ENCODE measurements at places on chromosomes 12 and 14.
A peak's percentile ranks its signal among the peaks of the same experiment; 100 is the strongest.

GRCh38 chr12:110744601-110745264 is 2.0 kb upstream of the PPP1CC start:
- DNase-seq, result no peak

DNA sequence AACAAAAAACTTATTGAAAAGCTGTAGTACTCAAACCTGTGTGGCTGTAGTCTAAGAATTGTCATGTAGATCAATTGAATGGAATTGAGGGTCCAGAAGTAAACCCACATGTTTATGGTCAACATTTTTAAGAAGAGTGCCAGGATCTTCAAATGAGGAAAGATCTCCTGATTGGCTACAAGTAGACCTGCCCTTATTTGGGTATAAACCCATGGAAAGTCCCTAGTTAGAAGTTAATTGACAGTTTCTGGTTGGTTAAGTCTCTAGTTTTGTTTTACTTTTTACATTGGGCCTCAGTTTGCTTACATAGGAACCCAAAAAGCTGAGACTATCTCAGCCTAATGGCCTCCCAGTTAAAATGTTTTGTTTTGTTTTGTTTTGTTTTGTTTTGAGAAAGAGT is 91.9 kb upstream of the RESF1 start:
- no peak for DNase-seq

DNA sequence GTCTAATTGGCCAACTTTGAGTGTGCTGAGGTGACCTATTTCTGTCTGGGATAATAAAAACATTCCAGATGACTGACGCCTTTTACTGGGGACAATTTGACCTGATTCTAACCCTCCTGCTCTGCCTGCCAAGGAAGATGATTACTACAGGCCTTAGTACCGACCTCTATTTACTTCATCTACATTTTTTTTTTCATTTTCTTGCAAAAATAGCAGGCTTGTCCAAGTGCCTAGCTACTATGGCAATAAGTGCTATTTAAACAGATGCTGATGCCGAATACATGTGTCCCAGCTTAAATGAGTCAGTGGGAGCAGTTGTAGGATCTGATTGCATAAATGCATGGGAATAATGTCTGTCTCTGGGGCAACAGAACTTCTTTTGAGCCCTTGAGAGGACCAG is 254.3 kb downstream of the RGS6 start:
- DNase-seq, result no peak

GRCh38 chr12:97283297-97283696 is 179.3 kb upstream of the RMST start:
- no peak for DNase-seq

GRCh38 chr14:103562179-103562428 is 353 bp downstream of the BAG5 start:
- DNase-seq, result peak; percentile 27

- DNase-seq, result peak; percentile 99
Measured at GRCh38 chr14:91149462-91149861, 35.6 kb downstream of the DGLUCY start.

- DNase-seq, result peak; percentile 54
Measured at GRCh38 chr12:95574799-95575452, 23.6 kb upstream of the USP44 start.

- DNase-seq, result no peak
Measured at GRCh38 chr14:91899213-91899612, 31.9 kb upstream of the TC2N start.

DNA sequence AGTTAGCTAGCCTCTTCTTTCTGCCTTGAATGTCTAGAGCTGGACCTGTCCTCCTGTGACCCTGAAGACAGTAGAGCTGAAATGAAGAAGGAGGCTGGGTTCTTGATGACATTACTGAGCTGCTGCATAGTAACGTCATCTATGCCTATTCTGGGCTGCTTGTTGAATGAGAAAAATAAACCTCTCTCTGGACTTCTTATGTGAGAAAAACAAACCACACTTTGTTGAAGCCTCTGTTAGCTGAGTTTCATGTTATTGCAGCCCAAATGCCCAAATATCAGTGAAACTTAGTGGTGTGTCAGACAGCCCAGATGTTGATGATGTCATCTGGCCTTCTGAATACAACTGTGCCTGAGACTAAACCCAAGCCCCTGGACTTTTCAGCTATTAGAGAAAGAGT is 67.0 kb upstream of the MAX start:
- peak; percentile 67 for DNase-seq

GRCh38 chr12:2853626-2854025 is 3.2 kb downstream of the TEX52 start:
- peak; percentile 81 for DNase-seq

GRCh38 chr14:55816225-55816624 is 236.2 kb downstream of the KTN1 start:
- DNase-seq, result no peak

DNA sequence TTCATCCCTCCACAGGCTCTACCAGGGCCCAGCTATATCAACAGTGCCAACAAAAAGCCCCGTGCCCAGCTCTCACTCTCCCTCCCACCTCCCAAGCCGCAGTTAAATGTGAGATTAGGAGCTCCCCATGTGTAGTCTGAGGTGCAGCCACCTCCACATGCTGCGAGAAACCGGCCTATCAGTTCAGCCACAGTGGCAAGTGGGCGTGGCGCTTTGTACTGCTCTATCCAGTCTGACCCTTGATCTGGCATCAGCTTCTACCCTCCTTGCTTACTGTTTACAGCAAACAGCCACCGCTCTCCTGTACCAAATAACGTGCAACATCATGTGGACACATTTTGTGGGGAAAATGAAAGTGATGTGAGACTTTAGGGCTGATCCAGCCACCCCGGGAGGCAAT is 1.7 kb downstream of the PLEK2 start:
- DNase-seq, result no peak

DNA sequence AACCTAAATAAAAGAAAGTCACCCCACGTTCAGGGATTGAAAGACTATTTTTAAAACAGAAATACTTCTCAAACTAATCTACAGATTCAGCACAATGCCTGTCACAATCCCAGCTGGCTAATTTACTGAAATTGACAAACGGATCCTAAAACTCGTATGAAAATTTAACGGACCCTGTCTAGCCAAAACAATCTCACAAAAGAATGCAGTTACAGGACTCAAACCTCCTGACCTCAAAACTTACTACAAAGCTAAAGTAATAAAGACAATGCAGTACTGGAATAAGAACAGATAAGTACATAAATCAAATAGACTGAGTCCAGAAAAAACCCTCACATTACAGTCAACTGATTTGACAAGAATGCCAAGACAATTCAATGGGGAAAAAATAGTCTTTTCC is 48.8 kb downstream of the IPO8 start:
- DNase-seq, result peak; percentile 2

DNA sequence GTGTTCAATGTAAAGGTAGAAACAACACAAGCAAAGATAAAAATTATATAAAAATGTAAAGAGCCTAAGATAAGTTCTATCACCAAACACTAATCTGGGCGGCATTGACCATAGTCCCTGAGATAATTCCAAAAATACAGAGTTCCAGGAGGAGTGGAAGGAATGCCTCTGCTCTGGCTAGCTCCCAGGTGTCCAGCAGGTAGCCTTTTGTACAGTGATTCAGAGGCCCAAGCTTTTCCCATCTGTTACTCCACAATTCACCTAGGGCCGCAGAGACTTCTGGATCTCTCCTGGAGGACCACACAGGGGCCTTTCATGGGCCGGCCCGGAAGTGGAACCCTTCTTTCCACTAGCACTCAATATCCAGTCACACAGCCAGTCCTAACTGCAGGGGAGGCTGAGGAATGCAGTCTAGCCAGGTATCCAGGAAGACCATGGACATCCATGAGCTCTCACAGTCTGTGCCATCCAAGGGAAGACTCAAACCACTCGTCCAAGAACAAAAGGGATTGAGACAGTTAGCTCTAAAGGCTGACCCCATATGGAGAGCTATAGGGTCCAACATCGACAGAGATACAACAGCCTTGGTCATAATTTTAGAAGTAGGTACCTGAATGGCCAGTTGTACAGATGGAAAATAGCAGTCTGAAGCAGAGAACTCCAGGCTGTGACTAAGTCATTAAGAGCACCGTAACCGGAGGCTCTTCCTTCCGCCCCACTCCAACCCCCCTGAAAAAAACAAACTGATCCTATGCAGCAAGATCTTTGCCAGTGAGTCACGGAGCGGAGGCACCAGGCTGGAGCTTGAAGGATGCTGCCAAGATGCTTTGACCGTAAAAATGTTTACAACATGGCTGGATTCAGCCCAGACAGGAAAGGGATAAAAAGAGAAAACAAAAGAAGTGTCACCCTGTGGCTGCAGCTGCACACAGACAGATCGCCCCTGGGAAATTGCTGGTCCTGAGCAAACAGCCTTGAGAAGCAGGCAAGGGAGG is 204.8 kb downstream of the NUAK1 start:
- DNase-seq, result peak; percentile 97

- DNase-seq, result no peak
Measured at GRCh38 chr14:32167907-32168306, 33.9 kb upstream of the RNU6-7 start.

DNA sequence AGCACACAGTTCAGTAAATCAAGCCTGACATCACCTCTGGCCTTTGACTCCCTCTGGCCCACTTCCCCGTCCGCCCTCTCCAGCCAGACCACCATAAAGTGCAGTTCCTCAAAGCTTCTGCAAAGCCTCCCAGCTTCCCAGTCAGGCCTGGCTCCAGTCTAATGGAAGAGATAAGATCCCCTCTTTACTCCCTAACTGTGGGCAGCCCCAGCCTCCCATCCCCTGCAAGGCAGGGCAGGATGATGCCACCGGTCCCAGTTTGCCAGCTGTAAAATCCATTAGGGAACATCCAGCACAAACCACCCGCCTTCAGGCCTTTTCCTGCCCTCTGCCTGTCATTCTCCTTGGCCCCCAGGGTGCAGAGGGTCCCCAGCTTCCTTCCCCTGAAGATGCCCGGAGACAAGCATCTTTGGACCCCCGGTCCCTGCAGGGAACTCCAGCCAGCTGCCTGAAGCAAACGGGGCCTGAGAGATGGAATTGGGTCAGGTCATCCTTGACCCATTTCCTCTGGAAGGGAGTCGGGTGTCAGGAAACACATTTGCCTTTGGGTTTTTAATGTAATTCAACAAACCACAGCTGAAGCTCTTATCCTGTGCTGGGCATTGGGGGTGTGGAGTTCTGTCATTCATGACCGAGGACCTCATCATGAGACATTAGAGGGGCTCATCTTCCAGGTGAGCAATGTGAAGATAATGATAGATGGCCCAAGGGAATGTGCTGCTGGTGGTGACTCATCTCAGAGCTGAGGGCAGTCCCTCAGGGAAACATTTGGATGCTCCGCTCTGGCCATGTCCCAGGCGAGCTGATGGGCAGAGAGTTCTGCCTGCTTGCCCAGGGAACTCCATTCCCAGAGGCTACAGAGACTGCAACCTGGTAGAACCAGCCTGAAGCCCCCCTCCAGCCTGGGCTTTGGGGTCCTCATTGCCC is 93.8 kb upstream of the CLMN start:
- DNase-seq, result peak; percentile 17

DNA sequence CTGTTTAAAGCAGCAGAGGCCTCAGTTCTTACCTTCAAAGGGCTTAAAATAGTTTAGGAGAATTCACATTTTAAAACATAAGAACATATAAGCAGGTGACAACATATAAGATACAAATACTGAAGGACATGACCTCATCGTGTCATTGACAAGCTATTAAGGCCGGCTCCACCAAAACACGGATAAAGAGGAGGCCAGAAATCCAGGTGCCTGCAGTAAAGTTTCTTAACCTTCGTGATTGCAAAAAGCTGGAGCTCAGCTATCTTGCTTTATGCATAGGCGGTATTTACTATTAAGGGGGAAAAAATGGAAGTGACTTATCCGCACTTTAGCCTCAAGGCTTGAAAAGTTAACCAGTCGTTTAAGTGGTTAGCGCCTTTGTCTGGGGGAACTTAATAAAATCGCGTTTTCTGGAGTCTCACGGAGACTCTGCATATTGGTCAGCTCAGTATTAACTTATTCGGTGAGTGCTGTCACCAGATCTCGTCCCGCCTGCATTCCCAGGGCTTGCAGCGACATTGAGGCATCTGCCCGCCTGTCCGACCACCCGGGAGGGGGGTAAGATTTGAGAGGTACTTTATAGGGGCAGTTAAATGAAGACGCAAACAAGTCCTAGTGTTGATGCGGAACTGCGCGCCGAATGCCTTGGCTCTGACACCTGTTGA is 1.1 kb upstream of the SP1 start:
- DNase-seq, result no peak

DNA sequence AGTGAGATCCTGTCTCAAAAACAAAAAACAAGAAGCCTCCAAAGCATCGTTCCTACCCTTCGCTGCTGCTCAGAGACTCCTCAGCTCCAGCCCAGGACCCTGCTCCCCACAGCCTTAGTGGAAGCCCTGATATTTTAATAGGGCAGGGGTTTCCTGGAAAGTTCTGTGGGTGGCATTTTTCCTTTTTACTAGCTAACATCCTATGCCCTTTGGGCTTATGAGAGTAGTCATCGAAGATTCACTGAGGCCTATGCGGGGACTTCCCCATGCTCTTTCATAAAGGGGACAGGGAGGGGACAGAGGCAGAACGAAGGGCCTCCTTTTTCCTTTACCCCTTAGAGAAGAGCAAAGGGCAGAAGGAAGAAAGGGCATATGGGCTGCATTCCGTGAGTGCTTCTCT is 8.3 kb downstream of the LAG3 start:
- DNase-seq, result no peak

DNA sequence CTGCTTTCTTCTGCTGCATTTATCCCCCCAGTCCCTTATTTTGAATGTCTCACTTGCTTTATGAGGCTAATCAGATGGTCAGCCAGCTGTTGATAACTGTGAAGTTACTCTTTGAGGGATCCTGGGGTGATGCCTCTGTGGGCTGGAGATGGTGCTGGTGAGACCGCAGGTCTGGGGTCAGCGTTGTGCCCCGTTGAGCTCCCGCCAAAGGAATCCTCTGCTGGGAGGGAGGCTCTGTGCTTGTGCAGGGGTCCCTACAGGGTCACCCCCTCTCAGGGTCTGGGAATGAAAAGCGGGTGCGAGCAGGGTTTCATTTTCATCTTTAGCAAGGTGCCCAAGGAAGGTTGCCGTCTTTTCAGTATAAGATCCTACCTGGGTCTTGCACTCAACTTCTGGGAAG is 161.2 kb upstream of the RTL1 start:
- DNase-seq, result no peak

- DNase-seq, result no peak
Measured at GRCh38 chr12:9240776-9241175, 32.6 kb upstream of the PZP start.

- peak; percentile 68 for DNase-seq
Measured at GRCh38 chr14:57486767-57487379, 6.8 kb downstream of the CCDC198 start.

DNA sequence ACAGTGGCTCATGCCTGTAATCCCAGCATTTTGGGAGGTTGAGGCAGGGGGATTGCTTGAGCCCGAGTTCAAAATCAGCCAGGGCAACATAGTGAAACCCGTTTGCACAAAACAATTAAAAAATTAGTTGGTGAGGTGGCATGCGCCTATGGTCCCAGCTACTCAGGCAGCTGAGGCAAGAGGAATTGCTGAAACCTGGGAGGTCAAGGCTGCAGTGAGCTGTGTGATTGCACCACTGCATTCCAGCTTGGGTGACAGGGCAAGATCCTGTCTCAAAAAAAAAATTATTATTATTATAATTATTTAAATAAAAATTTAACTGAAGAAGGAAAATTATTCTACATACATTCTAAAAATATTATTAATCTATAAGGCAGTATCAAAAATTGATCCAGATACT is 164.1 kb downstream of the ITPR2 start:
- no peak for DNase-seq

GRCh38 chr12:118984161-118984943 is 3.0 kb downstream of the SRRM4 start:
- no peak for DNase-seq
